ENCODE measurements at places on chromosomes 6 and 20. TPM values are rescaled to one million over a fixed set of nuclear protein-coding genes. Genes with fewer than 3 reads are reported as not detected.

DNA sequence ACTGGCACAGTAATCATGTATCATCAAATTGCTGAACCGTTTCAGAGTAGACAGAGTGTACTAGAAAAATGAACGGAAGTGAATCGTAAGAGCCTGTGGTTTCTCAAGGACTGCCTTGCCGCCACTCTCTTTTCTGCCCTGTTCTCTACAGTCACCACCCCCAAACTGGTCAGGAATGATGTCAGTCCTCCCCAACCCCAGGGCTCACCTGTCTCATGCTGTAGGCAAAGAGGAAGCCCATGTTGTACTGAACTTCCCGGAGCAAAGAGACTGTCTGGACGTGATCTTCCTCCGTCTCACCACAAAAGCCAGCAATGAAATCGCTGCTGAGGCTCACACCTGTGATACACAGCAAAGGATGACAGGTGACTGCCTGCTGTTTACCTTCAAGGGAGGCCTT is 31.0 kb downstream of the CDK5RAP1 start:
- DNase-seq: peak; percentile 54

DNA sequence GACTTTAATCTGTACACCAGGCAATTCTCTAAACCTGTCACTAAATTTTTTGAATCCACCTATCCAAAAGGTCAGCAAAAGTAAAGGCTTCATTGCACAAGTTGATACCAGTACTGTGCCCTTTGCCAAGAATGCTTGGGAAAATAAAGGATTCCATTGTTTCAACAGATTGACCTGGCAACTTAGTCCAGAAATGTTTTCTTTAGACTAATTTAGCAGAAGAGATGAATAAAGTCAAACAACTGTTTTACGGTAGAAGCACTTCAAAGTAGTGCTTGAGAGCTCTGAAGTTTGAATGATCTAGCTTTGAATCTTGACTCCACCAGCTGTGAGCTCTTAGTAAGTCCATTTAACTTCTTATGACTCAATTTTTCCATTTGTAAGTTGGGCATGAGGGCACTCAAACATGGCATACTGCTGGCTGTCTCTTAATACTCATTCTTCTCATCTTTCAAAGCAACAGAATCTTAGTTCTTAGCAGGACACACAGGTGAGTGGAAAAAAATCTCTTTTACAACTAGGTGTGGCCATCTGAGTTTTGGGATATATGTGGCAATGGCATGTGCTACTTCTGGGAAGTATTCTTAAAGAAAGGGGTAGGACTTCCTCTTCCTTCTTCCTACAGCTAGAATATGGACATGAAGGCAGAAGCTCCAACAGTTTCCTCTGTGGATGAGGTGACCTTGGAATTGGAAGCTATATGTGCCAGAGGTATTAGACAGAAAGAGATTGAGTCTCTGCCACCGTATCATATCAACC is 55.9 kb upstream of the LOC128125822 start:
- no peak for DNase-seq

DNA sequence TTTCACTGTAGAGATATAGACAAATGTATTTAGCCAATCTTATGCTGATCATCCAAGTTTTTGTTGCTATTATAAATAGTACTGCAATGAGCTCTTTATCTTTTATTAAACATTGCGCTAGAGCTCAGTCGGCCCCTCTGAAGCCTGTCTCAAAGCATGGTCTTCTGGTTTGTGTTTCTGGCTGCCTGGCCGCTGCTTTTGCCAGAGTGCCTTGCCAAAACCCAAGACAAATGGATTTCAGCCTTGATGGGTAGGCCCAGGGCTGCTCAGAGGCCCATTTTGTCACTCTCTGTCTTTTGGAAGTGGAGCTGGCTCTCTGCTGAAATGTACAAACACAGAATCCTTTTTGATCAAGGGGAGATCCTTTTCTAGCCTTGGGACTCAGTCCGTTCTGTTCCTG is 102.9 kb upstream of the KCNG1 start:
- no peak for DNase-seq

DNA sequence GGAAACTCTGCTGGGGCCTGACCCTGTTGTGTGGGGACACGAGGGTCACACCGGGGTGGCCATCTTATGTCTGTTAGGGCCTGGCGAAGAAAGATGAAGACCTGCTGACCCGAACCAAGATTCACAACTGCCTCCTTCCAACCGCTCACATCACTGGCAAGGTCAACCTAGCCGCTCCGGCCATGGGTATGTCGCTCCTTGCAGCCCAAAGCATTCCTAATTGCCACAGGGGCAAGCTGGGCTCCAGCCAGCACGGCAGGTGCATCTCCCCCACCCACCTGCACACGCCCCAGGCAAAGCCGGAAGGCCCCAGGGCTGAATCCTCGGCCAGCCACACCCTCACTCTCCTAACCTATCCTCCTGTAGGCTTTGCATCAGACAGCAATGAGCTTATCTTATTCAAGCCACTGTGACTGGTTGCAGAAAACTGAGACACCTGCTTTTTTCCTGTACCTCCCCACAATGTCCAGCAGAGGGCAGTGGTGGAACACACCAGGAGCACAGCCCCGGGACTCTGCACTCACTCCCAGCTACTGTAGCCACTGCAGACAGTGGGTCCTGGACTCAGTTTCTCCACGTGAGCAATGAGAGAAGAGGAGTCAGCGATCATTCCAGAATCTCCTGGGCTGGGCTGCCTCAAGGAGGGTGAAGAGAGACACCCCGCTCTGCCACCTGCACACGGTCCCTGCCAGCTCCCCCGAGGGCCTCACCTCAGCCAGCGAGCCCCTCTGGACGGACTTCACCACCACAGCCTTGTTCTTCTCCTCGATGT is 170.2 kb downstream of the PREX1 start:
- peak; percentile 55 for DNase-seq

- DNase-seq: no peak
Measured at GRCh38 chr20:45872626-45873025, 8.4 kb upstream of the ZSWIM1 start.

Gene DACT2
- total RNA-seq: not detected

Data from activated T-cell treated with anti-CD3 and anti-CD28 coated beads, Interleukin-2, amount 50 U/mL, for 4 hours (primary cell).